CD8-positive, alpha-beta memory T cell (primary cell): ENCODE measurements at places on chromosomes 12 and 14.

DNA sequence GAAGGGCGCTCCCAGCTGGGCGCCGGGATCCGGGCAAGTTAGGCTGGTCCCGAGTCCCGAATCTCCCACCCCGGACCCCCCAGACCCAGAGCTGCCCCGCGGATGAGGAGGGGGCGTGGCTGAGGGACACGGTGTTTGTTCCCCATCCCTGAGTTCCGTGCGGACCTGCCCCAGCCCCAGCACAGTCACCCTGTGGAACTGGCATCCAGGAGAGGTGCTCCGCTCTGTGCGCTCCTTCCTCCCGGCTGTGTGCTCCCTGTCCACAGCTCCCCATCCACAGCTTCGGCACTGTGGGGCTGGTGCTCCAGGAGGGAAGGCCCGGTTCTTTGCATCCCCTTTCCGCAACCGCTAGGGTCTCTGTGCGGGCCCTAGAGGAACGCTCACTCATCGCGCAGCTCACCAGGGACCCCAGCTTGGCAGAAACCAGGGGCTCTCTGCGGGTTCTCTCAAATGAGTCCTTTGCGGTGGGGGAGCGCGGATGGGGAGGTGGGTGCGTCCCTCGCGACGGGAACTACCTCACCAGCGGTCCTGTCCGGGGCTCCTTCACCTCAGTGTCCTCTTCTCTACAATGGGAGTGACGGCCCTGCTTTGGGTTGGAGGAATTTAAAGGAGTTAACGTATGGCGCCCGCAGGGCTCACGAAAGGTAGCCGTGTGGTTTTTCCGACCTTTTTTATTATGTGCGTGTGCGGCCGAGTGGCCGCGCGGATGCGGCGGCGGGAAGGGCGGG lies 845 bp downstream of the TMEM132C start:
- no peak for DNase-seq

DNA sequence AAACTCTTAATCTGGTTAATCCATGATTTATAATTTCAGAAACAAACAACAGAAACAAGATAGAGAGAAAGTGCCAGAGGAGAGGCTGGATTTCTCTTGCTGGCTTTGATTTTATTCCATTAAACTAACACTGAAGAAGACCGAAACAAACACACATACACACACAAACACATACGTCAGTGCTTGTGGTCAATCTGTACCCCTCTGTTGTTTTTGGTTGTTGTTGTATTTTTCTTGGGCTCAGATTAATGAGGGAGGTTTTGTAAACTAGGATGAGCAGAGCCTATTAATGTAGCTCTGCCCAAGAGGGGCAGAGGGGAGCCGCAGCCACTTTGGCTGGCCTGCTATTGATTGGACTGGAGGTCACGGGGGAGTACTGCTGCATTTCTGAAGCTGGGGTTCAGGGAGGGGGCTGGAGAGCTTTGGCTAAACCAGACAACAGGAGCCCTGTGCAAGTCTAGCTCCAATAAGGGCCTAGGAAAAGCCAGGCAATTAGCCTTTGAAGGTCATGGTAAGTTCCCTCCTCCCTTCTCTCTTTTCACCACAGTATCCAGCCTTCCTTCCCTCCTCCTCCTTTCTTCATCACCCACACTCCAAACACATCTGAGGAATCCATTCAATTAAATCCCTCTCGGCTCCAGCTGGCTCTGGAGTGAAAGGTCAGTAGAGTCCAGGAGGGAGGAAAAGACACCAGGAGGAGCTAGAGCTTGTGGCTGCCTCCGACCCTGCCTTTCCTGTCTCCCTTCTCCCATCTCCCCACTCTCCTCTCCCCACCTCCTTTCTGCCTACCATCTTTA lies 344.1 kb upstream of the LMO3 start:
- no peak for DNase-seq

DNA sequence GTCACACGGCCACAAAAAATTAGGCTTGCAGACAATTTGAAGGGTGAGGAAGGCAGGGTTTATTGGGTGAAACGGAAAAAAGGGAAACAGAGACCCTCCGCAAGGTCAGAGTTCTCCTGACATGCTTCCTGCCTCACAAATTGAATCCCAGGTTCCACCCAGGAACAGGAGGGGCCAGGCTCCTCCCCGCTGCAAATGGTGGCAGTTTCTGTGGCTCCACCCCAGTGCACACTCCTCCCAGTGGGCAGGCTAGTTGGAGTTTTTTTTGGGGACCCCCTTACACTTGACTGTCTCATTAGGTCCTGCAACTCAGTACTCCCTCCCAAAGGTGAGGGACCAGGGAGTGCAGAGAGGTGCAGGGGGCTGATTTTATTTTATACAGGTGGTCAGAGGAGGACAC lies 39.4 kb upstream of the PPP1CC start:
- DNase-seq, result no peak

DNA sequence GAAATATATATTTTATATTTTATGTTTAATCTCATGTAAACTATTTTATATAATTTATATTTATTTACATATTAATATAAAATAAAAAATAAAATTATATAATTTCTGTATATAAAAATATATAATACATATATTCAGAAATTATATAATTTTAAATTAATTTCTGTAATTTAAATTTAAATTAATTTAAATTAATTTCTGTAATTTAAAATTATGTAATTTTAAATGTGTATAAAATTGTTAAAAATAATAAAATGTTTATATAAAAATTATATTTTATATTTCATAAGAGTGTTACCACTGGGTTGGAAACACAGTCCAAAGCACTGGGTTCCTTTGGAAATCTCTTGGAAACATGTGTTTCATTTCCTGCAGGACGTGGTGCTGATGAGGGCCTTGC lies 94.6 kb downstream of the DNAH10 start:
- no peak for DNase-seq

DNA sequence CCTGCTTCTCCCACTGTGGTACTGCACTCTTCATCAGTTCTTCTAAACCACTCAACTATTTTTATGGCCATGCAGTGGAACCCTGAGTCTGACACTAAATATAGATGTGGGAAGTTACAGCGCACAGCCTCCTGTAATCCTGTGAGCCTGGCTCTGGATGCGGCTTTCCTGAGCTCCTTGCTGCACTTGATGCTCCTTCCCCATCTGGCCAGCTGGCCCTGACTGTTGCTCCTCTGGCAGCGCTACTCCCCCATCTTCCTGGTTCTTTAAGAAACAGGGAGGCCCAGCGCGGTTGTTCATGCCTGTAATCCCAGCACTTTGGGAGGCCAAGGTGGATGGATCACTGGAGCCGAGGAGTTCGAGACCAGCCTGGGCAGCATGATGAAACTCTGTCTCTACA lies 24.6 kb downstream of the IQSEC3 start:
- DNase-seq, result no peak

DNA sequence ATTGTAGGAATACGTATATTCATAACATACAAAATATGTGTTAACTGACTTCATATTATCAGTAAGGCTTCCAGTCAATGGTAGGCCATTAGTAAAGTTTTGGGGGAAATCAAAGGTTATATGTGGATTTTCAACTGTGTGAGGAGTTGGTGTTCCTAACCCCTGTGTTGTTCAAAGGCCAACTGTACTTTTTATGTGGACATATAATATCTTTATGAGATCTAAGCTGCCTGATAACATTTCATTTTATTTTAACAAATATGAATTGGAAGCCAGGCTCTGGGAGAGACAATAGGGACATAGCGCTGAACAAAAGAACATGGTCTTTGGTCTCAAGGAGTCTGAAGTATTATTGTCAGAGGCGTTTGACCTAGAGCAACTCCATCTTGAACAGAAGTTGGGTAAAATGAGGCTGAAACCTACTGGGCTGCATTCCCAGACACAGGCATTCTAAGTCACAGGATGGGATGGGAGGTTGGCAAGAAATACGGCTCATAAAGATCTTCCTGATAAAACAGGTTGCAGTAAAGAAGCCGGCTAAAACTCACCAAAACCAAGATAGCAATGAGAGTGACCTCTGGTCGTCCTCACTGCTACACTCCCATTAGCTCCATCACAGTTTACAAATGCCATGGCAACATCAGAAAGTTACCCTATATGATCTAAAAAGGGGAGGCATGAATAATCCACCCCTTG lies 147.2 kb downstream of the KSR2 start:
- DNase-seq, result no peak

- DNase-seq, result no peak
Observed at GRCh38 chr12:1966561-1967226, 37.6 kb downstream of the DCP1B start.
